Stimulated activated CD8-positive, alpha-beta memory T cell treated with anti-CD3 and anti-CD28 coated beads, Interleukin-7, amount 100 ng/mL, for 48 hours (primary cell): ENCODE measurements at places on chromosomes 1 and 21.

DNA sequence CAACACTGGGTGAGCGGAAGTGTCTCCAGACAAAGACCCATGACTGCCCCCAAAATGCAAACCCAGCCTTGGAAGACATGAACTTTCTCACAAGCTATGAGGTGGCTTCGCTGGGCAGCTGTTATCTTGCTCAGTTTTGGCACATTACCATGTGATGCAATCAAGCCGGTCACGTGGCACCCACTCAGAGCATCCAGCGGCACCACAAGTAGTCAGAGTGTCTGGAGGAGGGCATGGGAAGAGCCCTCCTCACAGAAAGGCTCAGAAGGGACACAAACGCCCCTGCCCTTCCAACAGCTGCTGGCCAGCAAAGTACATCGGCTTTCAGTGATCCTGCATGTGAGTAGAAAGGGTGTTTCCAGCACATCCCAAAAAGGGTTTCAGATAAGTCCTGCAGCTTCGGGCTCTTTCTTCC, 145.5 kb upstream of the IRF2BP2 start:
- DNase-seq = no peak

DNA sequence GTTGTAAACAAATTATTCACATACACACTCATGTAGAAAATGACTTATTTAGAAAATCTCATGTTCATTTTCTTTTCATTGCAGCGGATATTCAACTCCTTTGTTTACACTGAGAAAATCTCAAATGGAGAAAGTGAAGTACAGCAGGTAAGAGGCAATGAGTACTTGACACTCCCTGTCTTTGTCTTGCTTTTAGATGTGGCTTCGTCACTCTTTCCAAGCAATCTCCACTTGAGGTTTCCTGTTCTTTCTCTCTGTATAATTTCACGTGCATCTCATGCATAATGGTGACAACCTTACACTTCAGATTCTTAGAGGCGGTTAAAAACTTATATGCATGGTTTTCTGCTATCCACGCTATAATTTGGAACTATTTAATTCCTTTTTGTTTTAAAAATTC, 80.6 kb downstream of the CACHD1 start:
- DNase-seq = no peak

DNA sequence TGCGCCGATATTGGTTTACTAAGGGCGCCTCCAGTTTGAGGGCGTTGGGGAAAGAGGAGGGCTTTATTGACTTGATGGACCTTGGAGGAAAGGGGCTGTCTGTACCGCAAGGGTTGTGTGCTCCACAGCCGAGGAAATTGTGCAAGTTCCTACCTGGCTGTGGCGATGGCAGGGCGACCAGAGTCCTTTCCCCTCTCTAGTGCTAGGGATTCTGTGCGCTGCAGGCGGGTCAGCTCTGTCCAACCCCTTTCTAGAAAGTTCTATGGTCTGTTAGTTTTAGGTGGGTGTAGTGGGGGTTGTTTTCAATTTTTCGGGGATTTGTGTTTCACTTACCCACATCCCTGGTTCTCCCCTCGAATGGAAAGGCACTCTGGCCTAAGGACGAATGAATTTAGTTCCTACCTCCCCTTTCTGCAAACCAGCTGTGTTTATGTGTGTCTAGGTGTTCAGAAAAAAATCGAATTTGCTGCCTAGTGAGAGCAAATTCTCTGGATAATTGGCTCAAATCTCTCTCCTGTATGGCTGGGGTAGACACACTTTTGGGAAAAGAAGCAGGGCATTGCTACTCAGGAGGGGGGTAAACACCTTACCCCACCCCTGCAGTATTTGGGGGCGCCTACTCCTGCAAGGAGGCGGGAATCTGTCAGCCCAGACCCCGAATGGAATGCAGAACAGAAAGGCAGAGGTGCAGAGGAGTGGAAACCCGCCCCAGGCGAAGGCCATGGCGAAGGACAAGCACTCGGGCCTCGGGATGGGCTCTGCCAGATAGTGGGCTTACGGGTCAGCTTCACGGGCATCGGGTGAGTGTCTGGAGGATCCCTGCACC, 2.0 kb downstream of the DMBX1 start:
- DNase-seq = no peak

DNA sequence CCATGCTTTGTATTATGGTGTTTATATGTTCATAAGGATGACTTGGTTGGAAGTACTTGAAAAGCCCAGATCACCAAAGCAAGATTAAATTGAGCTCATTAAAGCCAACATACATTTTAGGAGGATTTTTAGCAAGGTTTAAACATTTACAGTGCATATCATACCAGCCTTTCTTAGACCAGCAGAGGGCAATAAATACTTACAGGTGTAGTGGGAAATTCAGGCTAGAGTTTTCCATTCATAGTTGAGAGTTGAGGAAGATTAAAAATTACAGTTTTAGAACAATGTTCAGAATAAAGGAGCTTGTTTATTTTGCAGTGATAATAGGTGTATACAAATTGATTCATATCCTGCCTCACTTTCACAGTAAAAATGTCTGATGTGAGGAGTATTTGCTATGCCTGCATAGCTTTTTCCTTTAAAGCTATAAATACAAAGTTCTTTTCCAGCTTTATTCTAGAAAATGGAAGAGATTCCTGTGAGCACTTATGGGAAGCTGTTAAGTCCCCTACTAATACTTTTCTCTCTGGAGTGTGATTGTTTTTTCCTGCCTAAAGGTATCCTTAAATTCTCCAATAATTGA, 35.3 kb downstream of the DTL start:
- DNase-seq = no peak

DNA sequence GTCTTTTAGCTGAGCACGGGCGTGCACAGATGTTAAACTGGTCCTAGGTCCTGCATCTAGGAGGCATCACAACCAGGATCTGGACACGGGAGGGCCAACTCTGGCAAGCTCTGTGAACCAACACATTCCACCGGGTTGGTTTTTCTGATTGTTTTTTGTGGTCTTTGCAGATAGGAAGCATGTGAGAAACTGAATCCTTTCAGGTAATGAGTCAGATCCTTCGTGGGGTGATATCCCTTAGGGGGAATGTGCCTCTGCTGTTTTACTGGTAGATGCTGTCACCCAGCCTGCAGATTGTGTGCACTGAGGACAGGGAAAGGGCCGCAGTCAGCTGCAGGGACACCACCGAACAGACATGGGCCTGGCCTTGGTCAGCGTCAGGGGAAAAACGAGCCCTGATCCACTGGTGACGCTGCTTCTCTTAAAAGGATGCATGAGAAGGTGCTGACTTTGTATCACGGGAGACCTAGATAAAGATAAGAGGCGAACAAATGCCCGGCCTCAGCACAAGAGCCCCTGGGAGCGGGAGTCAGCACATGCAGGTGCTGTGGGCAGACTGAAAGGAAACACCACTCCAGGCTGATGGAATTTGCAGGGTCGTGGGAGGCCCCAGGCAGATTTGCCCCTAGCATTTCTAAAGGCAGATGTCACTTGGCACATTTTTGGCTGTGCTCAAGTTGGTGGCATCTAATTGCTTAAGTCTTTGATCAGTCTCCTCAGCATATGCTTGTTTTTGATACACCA, 51.1 kb downstream of the DOP1B start:
- DNase-seq = no peak

DNA sequence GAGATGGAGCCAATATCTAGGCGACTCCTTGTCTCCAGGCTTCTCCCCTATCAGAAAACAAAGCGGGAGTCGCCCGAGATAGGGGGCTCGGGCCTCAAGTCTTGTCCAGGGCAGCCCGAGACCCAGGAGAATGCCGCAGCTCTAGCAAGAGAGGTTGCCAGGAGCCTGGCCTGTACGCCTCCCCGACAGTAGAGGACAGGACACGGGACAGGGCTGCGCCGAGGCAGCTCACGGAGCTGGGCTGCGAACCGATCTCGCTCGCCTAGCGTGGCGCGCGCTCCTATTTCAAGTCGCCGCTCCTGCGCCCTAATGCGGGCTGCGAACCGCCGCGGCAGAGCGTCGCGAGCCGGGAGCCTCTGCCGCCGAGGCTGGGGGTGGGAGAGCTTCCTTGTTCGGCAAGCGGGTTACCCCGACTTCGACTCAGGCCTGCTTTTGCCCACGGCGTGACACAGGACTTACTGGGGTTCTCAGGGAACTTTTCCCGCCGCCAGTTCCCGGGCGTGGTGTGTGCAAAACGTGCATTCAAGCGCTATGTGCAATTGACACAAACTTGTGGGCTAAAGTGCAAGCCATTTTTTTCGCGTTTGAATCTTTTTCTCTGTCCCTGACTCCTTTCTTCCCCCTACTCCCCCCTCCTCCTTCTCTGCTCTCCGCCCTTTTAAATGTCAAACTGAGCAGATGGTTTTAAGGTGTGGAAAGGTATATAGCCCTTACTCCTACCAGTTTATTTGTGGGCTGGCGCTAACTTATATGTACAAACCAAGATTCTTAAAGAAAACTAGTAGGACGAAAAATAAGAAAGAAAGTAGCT, 2.4 kb upstream of the PROX1 start:
- no peak for DNase-seq

DNA sequence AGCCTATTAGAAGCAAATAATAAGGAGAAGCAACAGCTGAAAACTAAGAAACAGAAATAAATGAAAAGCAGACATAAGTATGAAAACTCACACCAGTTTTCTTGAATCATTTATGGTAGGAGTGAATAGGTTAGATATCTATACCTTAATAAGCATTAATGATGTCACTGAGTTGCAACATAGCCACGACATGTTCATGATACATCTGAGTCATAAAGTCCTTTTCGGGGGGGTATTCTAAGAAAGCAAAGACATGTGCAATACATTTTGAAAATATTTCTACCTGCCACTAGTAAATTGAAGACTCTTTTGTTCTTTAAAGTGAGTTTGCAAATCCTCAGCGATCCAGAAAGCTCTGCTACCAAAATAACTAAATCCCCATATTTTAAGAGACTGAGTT, 7.2 kb downstream of the CD34 start:
- DNase-seq = no peak

GRCh38 chr1:69846267-69846666, 278.5 kb downstream of the LRRC7 start:
- DNase-seq = no peak

GRCh38 chr1:68800182-68800581, 303.3 kb upstream of the DEPDC1 start:
- no peak for DNase-seq

DNA sequence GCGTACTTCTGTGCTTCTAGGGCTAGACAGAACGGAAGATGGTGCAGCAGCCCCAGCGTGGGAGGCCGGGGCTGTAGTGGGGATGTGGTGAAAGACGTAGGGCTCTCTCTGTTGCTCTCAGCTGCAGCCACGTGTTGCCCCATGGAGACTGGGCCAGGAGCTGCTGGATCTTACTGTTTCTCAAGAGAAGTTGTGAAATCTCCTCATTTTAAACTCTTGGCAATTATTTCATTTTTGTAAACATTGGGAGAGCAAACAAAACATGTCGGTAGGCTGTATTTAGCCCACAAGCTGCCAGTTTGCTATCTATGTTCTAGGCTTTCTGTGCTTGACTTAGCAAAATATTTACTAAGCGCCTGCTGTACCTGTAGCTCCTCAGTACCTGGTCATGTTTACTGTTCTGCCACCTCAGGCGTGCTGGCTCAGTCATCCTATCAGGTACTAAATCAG, 15.9 kb upstream of the ELOA start:
- DNase-seq = no peak

DNA sequence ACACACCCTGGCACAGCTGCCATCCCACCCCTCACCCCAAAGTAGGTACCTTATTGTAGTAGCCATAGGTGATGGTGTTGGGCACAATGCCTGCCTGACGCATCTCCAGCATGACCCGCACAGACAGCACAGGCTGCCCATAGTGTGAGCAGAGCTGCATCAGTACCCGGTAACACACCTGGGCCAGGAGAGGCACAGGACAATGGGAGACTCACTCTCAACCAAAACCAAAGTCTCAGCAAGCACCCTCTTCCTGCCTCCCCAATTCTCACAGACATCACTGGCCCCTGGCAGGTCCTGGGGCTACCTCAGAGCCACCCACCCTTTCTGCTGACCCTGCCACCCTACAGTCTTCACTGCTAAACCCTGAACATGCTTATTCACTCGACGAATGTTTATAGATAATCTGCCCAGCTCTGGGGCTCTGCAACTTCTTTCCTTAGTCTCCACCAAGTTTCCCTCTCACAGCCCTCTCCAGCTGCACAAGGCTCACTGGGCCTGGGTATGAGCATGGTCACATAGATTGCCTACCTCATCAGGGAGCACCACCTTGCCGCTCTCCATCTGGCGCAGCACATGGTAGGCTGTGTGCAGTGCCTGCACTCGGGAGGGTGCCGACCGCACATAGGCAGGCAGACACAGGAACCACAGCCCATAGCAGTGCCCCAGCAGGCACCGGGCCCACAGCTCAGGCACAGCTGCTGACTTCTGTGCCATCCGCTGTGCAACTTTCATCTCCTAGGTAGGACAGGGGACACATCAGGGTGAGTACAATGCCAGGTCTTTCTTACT, 10.3 kb downstream of the DENND4B start:
- DNase-seq = no peak

DNA sequence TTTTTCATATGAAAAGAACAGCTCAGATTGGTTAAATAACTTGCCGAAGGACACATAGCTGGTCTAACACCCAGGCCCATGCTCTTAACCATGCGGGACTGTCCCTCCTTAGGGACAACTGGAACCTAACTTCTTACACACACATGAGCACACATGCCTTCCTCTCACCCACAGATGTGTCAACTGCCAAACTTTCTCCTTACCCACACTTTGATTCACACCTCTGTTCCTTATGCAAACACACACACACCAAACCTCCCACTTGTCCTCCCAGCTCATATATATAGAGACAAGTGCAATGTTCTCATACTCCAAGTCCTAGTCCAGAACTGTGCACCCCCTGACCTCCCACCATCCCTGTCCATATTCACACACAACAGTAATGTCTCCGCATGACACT, 4.3 kb downstream of the RAB25 start:
- no peak for DNase-seq

DNA sequence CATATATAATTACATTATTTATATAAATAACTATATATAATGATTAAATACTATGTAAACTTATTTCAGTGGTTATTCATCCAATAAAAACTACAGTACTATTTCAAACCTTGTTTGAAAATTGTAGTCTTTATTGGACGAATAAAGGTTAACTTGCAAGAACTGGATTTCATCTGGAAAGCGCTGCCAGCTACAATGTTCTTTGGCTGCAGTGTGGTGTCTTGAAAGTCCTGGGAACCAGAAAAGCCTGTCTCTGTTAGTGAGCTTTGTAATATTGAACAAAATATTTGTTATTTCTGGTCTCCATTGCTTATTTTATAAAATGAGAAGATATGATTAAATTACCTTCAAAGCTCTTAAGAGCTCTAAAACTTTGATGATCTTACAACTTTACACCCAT, 763.6 kb downstream of the ADGRL2 start:
- DNase-seq = no peak
